Aorta (tissue), 5 donors: ENCODE measurements at places on chromosomes 11 and 22. TPM values are rescaled to one million over a fixed set of nuclear protein-coding genes. Genes with fewer than 3 reads are reported as not detected.
A peak's percentile ranks its signal among the peaks of the same experiment; 100 is the strongest.

- peak; percentile 70 for DNase-seq
- no peaks in the 10 kb centered on the region for H3K36me3 ChIP-seq
- no peaks in the 10 kb centered on the region for H3K4me1 ChIP-seq
- no peak overlapping the region for H3K27ac ChIP-seq
- no peak overlapping the region for H3K4me3 ChIP-seq
These were observed 7.6 kb upstream of the CDC42EP1 start for GRCh38 chr22:37552524-37553163.

- H3K27me3 ChIP-seq = no peaks in the 10 kb centered on the region
- H3K36me3 ChIP-seq = no peaks in the 10 kb centered on the region
- DNase-seq = no peak
- no peaks in the 10 kb centered on the region for H3K4me1 ChIP-seq
These were observed 94.5 kb downstream of the PHF21A start for GRCh38 chr11:46026606-46027293.

GRCh38 chr11:110337570-110338193 is 41.3 kb upstream of the RDX start:
- no peak for DNase-seq
- H3K36me3 ChIP-seq = no peaks in the 10 kb centered on the region
- H3K27me3 ChIP-seq = no peaks in the 10 kb centered on the region
- no peaks in the 10 kb centered on the region for H3K4me1 ChIP-seq
- H3K4me3 ChIP-seq = no peak overlapping the region
- H3K27ac ChIP-seq = no peak overlapping the region

DNA sequence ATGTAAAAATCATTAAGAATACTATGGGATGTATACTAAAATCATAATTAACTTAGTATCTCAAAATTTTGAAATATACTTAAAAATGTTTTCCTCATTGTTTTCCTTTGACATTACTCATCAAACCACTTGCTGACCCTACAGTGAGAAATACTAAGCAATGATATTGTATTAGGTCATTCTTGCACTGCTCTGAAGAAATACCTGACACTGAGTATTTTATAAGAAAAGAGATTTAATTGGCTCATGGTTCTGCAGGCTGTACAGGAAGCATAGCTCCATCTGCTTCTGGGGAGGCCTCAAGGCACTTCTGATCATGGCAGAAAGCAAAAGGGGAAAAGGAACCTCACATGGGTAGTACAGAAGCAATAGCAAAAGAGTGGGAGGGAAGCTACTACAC is 950.9 kb upstream of the CHORDC1 start:
- H3K36me3 ChIP-seq = no peaks in the 10 kb centered on the region
- H3K27me3 ChIP-seq = no peaks in the 10 kb centered on the region
- H3K4me3 ChIP-seq = no peak overlapping the region

- H3K4me1 ChIP-seq = no peaks in the 10 kb centered on the region
- no peak for DNase-seq
- H3K27me3 ChIP-seq = no peaks in the 10 kb centered on the region
- no peak overlapping the region for H3K4me3 ChIP-seq
These were observed 2.9 kb downstream of the PLAAT3 start for GRCh38 chr11:63611395-63611747.

DNA sequence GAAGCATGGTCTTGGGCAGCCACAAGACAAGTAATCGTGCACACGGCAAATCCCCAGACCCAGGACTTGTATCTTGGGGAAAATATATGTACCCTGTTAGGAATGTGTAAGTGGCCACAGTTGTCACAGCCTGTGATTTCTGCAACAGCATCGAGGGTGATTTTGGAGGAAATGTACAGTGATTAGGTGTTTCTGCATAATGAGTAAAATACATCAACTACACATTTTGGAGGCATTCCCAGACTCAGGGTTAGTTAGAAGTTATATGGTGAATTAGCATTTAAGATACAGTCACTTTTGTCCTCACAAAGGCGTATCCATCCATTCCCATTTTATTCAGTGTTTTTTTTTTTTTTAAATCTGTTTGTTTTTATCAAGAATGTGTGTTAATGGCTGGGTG is 28.4 kb downstream of the SUSD2 start:
- no peak overlapping the region for H3K27ac ChIP-seq
- H3K36me3 ChIP-seq = no peaks in the 10 kb centered on the region
- H3K4me3 ChIP-seq = no peak overlapping the region
- no peaks in the 10 kb centered on the region for H3K27me3 ChIP-seq
- peaks cover 15% of the 10 kb centered on the region for H3K4me1 ChIP-seq
- no peak for DNase-seq

DNA sequence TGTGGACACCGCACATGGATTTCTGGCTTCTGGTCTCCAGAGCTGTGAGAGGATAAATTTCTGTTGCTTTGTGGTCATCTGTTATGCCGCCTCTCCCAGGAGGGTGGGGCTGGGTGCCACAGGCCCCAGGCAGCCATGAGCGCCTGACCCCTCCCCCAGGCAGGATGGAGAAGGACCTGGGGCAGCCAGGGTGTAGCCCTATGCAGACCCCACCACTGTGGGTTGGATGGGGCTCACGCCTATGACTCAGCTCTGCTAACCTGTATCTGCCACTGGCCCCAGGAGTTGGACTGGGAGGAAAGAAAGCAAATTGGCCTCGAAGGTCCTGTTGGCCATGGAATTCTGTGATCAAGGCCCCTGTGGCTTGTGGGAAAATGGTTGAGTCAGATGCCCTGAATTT is 1351.1 kb downstream of the BRD1 start:
- H3K27ac ChIP-seq = no peak overlapping the region
- H3K4me1 ChIP-seq = no peaks in the 10 kb centered on the region
- no peaks in the 10 kb centered on the region for H3K36me3 ChIP-seq
- H3K27me3 ChIP-seq = no peaks in the 10 kb centered on the region
- DNase-seq = no peak

- no peak for DNase-seq
- H3K27me3 ChIP-seq = no peaks in the 10 kb centered on the region
- H3K4me3 ChIP-seq = no peak overlapping the region
- no peaks in the 10 kb centered on the region for H3K36me3 ChIP-seq
These were observed 9.1 kb downstream of the PITPNM1 start for GRCh38 chr11:67496113-67496512.

- H3K27me3 ChIP-seq = no peaks in the 10 kb centered on the region
- no peaks in the 10 kb centered on the region for H3K36me3 ChIP-seq
- peak overlapping the region; percentile 99 for H3K4me3 ChIP-seq
- peak; percentile 65 for DNase-seq
- H3K4me1 ChIP-seq = peaks cover 1% of the 10 kb centered on the region
These were observed 15.3 kb downstream of the BLID start for GRCh38 chr11:122100756-122101080.

DNA sequence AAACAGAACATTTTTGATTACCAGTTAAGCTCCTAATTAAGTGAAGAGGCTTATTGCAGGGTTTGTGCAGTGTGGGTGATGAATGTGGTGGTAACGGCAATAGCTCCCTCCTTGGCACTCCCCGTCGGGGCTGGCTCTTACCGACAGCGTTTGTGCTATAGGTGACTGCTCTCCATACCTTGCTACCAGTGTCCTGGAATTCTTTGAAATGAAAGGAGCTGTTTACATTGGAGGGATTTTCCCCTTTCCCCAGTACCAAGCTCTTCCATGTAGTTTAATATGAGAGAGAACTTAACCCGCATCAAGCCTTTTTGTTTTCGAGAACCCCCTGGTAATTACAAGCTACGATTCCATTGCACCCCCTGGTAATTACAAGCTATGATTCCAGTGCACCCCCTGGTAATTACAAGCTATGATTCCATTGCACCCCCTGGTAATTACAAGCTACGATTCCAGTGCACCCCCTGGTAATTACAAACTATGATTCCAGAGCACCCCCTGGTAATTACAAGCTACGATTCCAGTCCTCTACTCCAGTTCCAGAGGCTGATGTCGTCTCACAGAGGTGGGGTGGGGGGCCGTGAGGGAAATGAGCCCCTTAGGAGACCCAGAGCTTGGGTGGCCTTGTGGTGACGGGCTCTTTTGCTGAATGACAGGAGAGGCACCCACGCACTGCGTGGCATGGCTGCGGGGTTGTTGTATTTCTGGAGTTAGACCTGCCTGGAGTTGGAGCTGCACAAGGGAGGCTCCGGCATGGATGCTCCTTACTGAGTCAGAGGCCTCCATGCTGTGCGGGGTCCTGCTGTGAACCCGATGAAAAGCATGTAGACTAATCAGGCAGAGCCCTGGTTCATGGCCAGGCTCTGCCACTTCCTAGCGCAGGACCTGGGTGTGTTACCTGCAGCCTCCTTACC is 205.3 kb downstream of the TBC1D22A start:
- DNase-seq = no peak
- H3K36me3 ChIP-seq = no peaks in the 10 kb centered on the region
- H3K27me3 ChIP-seq = no peaks in the 10 kb centered on the region
- H3K4me3 ChIP-seq = no peak overlapping the region
- H3K4me1 ChIP-seq = no peaks in the 10 kb centered on the region

GRCh38 chr11:57302489-57302888 is 22.3 kb downstream of the TNKS1BP1 start:
- H3K36me3 ChIP-seq = peaks cover 34% of the 10 kb centered on the region
- H3K4me3 ChIP-seq = no peak overlapping the region
- no peak for DNase-seq
- H3K4me1 ChIP-seq = no peaks in the 10 kb centered on the region
- H3K27ac ChIP-seq = no peak overlapping the region

DNA sequence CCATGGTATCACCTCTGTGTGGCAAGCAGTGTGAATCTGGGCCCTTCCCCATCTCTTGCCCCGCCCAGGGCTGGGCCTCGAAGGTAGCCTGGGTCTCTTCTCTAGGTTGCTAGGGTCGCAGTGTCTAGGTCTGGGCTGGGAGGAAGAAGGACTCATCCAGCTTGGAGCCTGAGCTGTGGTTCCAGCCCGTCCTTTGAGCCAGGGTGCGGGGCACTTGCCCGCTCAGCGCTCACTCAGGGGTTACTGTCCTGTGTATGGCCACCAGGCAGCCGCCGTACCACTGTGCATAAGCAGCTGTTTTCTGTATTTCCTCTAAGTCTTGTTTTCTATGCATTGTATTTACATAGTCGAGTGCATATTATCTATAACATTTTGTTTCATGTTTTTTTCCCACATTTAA is 160.9 kb downstream of the TBC1D22A start:
- no peaks in the 10 kb centered on the region for H3K4me1 ChIP-seq
- H3K27ac ChIP-seq = no peak overlapping the region
- no peak overlapping the region for H3K4me3 ChIP-seq

DNA sequence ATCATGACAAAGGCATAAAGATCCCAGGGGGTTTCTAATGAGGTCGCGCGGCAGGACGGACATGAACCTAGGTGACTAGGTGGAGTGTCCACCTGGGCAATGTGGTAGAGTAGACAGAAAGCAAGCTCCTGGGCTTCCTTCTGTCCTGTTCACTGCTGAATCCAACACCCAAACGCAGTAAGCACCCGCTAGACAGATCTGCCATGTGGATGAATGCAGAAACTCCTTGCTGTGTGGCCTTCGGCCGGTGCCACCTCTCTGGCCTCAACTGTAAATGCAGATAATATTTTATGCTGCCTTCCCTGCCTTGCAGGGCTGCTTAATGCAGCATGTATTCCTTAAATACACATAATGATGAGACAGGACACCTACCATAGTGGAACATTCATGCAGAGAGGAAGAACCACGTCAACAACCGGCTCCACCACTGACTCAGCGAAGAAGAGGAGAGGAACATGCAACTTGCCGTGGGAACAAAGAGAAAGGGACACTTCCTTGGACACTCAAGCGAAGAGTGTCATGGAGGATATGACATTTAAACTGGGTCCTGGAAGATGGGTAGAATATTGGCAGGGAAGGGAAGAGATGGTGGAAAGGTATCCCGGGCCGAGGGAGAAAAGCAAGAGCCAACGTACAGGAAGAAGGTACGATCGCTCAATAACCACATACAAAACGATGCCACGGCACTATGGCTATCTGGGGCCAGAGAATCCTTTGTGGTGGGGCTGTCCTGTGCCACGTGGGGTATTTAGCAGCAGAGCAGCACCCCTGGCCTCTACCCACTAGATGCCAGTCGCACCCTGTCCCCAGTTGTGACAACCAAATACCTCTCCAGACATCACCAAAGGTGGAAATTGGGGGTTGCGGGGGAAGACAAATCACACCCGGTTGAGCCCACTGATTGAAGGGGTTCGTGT is 30.8 kb downstream of the MYH9 start:
- no peaks in the 10 kb centered on the region for H3K36me3 ChIP-seq
- peaks cover 14% of the 10 kb centered on the region for H3K4me1 ChIP-seq
- peak overlapping the region; percentile 77 for H3K27ac ChIP-seq
- H3K27me3 ChIP-seq = no peaks in the 10 kb centered on the region
- no peak for DNase-seq

GRCh38 chr11:94630221-94630620 is 63.1 kb downstream of the PIWIL4 start:
- no peaks in the 10 kb centered on the region for H3K4me1 ChIP-seq
- DNase-seq = no peak
- H3K27me3 ChIP-seq = no peaks in the 10 kb centered on the region
- H3K27ac ChIP-seq = no peak overlapping the region
- H3K4me3 ChIP-seq = no peak overlapping the region

GRCh38 chr11:61477727-61478148 is 30.8 kb upstream of the LRRC10B start:
- no peaks in the 10 kb centered on the region for H3K4me1 ChIP-seq
- H3K36me3 ChIP-seq = no peaks in the 10 kb centered on the region
- peak; percentile 89 for DNase-seq
- no peak overlapping the region for H3K4me3 ChIP-seq
- H3K27ac ChIP-seq = no peak overlapping the region

DNA sequence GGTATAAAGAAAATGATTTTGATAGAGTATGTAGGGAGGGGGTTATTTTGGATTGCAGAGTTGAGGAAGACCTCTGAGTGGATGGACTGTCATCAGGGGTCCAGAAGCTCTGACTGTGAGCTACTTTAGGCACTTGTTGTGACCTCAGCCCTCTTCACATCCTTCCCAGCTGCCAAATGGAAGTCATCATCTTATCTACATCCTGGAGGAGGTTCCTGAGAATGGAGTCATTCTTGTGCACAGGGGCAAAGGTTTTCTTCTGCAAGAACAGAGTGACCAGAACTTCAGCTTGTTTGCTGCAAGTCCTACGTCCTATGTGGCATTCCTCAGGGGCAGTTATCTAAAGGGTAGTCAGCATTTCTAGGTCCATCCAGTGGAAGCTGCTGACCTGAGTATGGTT is 393.8 kb downstream of the AASDHPPT start:
- no peak for DNase-seq
- H3K4me3 ChIP-seq = no peak overlapping the region
- no peaks in the 10 kb centered on the region for H3K36me3 ChIP-seq
- H3K4me1 ChIP-seq = no peaks in the 10 kb centered on the region

- no peak for DNase-seq
- H3K4me3 ChIP-seq = no peak overlapping the region
- H3K27ac ChIP-seq = no peak overlapping the region
- H3K36me3 ChIP-seq = peaks cover 4% of the 10 kb centered on the region
- H3K4me1 ChIP-seq = no peaks in the 10 kb centered on the region
These were observed 7.0 kb downstream of the THRSP start for GRCh38 chr11:78070621-78071020.

- peak; percentile 45 for DNase-seq
- H3K27me3 ChIP-seq = no peaks in the 10 kb centered on the region
- no peaks in the 10 kb centered on the region for H3K36me3 ChIP-seq
- H3K4me1 ChIP-seq = no peaks in the 10 kb centered on the region
These were observed 1.4 kb upstream of the SIGIRR start for GRCh38 chr11:416051-416756.

The SMTNL1 gene
- not detected for polyA plus RNA-seq

The MYO7A gene
- polyA plus RNA-seq = 2.1 TPM

The OPCML gene
- under 0.01 TPM for polyA plus RNA-seq

The CNTF gene
- polyA plus RNA-seq = 1.3 TPM
